ENCODE measurements at places on chromosomes 3 and 15.

- DNase-seq = peak; percentile 96
These were observed at the start of gene APPL1 for GRCh38 chr3:57227204-57227929. APPL1 (plus strand) TSS chr3:57227729; CDS start chr3:57227884, 155 bp downstream.

GRCh38 chr3:134370611-134371531 lies 3.4 kb downstream of the AMOTL2 start:
- DNase-seq = no peak

- DNase-seq = no peak
These were observed 30.5 kb downstream of the GYG1 start for GRCh38 chr3:149021830-149022229.

DNA sequence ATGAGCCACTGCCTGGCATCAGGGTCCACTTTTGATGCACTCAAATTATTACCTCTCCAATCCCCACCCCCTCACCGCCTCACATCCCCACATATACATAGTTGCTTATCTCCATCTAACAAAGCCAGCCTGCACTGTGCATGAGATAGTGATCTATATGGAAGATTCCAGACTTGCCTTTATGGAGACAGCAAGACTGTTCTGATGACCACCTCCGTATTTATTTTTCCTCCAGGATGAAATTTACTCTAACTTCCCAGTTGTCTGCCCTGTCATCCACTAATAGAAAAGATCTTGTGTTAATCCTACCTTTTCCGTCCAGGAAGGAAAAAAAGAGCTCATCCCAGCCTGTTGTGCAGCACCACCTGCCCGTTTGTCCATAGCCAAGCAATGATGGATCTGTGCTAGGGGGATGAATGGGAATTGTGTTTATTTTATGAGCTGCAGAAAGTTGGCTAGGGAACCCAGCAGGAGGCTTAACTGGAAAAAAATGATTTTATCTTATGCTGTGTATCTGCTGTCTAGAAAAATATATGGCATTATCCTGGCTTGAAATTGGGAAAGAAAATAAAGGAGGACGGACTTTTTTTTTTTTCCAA lies 114.5 kb downstream of the CD47 start:
- DNase-seq = no peak

DNA sequence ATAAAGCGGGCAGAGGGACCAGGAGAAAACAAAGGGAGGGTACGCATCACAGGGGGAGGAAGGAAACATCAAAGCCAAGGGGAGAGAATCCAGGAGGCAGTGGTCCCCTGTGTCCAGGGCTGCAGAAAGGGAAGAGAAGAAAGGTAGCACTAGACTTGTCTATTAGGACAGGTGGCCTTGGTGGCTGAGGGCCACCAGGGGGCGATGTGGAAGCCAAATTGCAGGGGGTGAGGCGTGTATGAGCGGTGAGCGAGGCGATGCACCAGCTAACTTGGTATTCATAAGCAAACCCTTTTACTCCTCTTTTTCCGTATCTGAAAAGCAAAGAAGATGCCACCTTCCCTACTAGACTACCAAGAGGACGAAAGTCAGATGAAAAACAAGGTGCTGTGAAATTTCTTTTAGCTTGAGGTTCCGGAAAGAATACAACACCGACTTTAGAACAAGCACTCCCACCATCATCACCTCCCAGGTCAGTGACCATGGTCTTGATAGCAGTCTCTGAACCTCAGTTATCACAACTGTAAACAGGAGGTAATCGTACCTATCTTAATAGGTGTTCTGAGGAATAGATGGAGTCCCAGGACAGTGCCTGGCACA lies 654.4 kb upstream of the ADAMTS9 start:
- peak; percentile 32 for DNase-seq

DNA sequence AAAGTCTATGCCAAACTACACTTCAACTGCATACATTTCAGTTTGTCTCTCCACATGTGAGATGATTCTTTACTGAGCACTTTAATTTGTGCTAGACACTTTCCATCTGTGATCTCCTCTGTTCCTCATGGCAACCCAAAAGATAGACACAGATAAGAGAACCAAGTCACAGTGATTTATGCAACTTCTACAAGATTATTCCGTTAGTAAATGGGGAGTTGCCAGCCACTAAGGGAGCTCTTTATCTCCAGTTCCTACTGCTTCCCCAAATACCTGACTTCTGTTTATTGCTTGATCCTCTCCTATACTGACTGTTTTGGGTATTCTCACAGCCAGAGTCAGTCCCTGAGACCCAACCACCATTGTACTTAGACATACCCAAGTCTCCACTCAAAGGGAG lies 24.1 kb upstream of the AKAP13 start:
- no peak for DNase-seq

DNA sequence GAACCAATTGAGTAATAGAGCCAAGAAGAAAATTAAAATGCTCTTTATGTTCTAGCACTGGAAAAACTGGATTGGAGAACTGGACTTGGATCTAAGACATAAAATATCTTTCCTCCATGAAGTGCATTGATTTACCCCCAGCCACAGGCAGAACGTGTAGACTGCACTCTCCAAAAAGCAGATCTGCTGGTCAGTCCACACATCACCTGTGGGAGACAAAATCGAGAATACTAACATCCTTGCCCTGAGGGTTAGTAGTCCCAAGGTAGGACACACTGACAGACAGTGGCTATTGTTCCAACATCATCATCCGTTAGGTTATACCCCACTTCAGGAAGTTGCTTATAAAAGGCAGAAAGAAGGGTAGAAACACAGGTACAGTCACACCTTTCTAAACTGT lies 257.1 kb upstream of the STT3B start:
- no peak for DNase-seq

GRCh38 chr15:95605098-95605497 lies 725.4 kb upstream of the NR2F2 start:
- no peak for DNase-seq

DNA sequence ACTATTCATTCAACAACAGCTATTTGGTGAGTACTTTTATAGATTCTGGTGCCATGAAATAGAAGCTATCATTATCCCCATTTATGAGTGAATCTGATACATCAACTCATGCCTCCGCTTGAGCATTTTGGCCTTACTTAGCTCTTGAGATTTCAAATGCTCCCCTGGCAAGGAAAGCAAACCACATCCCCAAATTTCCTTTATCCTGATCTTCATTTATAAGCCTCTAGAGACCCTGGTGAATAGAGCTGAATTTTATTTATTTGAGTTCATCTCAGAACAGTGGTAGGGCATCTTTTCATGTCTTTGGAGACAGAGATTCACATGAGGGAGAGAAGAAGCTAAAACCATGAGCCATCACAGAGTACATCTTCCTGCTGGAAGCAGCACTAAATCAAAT lies 317.2 kb downstream of the SLC9A9 start:
- no peak for DNase-seq

GRCh38 chr3:139835830-139836683 lies 98.9 kb upstream of the CLSTN2 start:
- DNase-seq = no peak

DNA sequence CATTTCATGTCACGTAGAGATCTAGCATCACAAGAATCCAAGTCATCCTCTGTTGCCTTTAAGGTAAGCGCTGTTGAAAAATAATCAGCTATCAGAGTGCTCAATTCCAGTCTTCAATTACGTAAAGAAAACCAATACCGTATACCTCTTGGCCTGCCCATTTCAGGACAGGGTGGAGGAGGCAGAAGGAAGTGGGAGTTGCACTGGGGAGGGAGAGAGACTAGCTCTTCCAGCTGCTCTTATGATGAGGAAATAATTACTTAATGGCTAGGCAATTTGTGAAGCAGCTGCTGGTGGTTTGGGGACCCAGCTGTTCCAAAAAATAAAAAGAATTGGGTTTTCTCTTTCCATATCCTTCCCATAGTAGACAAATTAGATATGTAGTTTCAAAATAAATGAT lies 365.8 kb upstream of the MCTP2 start:
- no peak for DNase-seq

GRCh38 chr3:14335774-14336748 lies 66.3 kb upstream of the SLC6A6 start:
- DNase-seq = no peak

- DNase-seq = no peak
These were observed 5.2 kb upstream of the ZXDC start for GRCh38 chr3:126480861-126481260.

- no peak for DNase-seq
These were observed 393.4 kb upstream of the NR2F2 start for GRCh38 chr15:95937128-95937528.

DNA sequence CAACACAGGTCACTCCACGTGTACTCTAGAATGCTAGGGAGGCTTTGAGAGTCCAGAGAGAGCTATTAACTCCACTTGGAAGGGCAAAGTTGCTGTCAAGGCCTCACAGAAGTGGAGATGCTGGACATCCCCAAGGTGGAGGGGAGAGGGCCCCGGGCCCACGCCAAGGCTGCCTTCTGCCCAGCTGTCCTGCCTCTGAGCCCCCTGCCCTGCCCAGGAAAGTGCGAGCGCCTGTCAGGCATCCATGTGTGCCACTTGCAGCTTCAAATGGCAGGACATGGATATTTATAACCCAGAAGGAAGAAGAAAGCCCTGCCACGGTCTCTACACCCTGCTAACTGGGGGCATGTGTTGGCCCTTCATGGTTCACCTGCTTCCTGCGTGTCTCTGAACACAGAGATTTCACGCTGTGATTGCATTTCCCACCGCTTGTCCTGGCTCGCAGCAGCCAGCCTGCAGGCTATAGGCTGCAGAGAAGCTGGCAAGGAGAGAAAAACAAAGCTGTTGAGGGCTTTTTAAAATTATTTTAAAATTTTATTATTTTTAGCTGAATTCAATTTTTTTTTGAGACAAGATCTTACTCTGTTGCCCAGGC lies 17.0 kb downstream of the ANKDD1A start:
- DNase-seq = no peak

GRCh38 chr3:37243820-37244748 lies 69.7 kb upstream of the LRRFIP2 start:
- peak; percentile 30 for DNase-seq

- no peak for DNase-seq
These were observed 67.4 kb downstream of the GRIP2 start for GRCh38 chr3:14472471-14473351.

DNA sequence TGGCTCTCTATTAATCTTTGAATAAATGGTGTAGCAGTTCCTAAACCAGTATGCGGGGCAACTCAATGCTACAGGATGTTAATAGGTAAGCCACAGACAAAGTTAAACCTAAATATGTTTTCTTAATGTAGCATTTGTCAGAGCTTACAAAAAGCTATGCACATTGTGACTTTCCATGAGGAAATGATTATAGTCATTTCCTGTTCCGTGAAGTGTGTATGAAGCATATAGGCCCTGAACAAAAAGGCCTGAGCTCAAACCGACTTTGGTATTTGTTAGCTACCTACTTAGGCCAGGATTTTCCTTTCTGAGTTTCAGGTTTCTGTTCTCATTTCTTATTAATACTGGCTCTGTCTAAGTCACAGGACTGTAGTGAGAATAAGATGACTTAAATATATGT lies 14.2 kb downstream of the ZNF80 start:
- DNase-seq = no peak

DNA sequence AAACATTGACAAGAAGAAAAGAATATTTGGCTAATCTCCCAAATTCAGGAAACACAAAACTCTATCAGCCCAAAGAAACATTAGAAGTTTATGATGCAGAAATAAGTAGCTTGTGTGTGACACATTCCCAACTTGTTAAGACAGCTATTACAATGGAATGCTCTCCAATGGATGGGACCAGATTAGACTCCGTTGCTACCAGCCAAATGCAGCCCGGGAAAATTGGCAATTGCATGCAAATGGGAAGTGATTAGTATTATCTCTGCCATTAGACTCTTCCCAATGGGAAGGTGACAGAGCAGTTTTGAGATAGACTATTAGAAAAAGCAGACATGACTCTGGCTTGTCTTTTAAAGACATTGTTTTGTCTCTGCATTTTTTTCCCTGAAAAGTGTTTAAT lies 37.4 kb upstream of the KCNMB2 start:
- no peak for DNase-seq

GRCh38 chr15:96392380-96393208 lies 62.1 kb downstream of the NR2F2 start:
- no peak for DNase-seq

GRCh38 chr15:73050561-73051295 lies 1.5 kb upstream of the NEO1 start:
- DNase-seq = no peak

- no peak for DNase-seq
These were observed 1455.6 kb upstream of the GBE1 start for GRCh38 chr3:83216919-83217594.

DNA sequence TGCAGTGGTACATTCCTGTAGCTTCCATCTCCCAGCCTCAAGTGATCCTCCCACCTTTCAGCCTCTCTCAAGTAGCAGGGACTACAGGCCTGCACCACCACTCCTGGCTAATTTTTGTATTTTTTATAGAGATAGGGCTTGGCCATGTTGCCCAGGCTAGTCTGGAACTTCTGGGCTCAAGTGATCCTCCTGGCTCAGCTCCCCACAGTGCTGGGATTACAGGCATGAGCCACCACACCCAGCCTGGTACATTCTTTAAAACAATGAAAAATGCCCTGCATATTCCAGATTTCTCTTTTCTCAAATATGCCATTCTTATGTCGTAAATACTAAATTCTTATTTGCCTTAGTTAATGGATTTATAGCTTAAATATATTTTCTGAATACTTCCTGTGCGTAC lies 581.4 kb downstream of the MECOM start:
- no peak for DNase-seq

DNA sequence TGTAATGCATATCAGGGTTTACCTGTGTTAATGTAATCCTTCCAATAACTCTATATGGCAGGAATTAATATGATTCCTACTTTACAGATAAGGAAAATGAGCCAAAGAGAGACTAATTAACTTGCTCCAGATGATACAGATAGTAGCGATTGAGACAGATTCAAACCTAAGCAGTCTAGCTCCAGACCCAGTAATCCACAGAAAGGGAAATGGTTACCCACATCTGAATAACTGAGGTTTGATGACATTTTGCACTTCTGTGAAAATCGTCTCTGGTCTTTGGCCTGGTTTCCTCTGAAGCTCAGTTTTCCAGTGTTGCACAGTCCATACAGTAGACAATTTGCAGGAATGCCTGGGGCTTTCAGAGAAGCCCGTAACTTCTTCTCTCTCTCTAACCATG lies 177.1 kb upstream of the UMPS start:
- DNase-seq = no peak

GRCh38 chr15:91970142-91970541 lies 116.6 kb downstream of the SLCO3A1 start:
- DNase-seq = no peak

- no peak for DNase-seq
These were observed 819.9 kb upstream of the DPPA4 start for GRCh38 chr3:110157221-110157620.

DNA sequence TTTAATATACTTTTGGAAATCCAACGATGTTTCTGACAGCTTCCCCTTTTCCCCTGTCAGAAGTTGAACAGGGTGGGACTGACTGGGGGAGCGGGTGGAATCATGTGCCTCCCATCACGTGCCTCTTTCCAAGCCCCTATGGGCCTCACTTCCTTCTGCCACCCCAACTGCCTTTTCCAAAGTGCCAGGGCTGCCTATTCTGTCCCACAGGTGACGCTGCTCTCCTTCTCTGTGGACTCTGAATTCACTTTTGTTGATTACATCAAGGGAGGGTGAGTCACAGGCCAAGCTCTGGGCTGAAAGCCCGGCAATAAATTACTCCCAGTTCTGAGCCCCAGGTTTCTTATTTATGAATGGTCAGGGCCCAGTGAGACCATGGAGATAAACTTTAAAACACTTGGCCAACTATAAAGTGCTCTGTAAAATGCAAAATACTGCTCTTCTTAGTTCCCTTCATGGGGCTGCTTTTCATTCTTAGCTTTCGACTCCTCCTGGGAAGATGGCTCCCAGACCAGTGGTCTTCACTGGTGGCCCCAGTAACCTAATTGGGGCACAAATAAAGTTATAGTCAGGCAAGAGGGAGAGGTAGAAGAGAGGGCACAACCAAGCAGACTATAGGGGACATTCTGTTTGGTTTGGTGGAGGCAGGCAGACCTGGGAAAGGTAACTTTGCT lies 12.3 kb downstream of the CPNE9 start:
- no peak for DNase-seq

All from progenitor cell of endocrine pancreas (in vitro differentiated cells).